ENCODE measurements at places on chromosomes 3 and 15.

DNA sequence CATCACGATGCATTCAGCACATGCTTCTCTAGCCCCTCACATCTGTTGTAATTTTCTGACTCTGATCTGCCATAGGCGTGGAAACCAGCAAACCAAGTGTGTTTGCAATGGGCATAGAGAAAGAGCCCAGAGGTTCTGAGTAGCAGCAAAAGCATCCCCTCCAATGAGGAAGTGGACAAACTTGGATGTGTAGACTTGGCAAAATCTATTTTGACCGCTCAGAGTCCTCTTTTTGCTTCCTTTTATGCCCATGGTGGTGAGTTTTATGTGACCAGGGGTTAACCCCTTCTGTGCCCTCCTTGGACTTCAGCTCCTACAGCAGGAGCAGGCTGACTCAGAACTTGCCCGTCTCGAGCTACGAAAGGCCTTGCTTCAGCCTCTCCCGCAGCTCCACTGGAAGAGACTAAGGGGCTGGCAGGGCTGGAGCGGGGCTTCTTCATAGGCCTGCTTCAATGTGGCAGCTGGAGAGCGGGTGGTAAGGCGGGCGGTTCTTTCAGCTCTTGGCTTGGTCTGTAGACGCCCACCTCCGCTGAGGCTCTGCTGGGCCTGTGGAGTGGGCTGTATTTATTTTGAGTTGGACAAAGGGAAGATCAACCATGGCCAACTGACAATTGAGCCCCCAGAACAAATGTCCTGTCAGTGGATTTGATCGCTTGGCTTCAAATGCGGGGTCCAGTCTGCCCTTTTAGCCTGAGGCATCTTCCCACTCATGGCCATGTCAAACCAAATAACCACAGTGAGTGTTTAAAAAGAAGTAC, 6.5 kb upstream of the ETV5 start:
- no peak for DNase-seq

DNA sequence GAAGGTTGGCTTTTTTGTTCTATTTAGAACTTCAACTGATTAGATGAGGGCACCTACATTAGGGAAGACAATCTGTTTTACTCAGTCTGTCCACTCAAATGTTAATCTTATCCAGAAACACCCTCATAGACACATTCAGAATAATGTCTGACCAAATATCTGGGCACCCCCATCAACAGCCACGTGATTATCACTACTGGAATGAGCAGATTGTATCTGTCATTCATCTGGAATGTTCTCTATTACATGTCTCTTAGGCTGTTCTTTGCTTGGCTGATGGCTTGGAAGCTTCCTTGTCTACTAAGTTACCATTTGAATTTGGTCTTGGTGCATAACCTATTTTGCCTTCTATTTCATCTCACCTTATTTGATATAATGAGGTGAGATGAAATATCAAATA, 15.7 kb upstream of the LRRC58 start:
- DNase-seq = peak; percentile 46

GRCh38 chr3:158658889-158659288, 13.6 kb downstream of the LXN start:
- no peak for DNase-seq

GRCh38 chr3:113097960-113098447, 107.2 kb downstream of the GTPBP8 start:
- DNase-seq = peak; percentile 92

- DNase-seq = no peak
Observed at GRCh38 chr3:53005854-53006513, 39.9 kb downstream of the SFMBT1 start.

GRCh38 chr3:56997041-56997440, 63.4 kb upstream of the SPATA12 start:
- DNase-seq = no peak
